ENCODE measurements at places on chromosomes 11 and 22.

DNA sequence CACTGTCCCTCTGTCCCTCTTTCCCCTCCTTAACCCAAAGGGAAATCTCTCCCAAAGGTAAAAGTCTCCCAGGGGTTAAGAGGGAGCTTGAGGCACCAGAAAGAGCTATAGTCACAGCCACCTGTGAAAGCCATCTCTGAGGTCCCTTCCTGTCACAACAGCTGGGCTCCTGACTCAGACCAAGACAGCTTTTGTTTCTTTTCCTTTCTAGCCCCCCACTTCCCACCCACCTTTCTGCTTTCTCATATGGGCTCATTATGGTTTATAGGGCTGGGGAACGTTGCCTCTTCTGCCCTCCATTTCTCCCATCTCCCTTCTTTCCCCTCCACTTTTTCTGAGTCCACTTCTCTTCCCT, 19.1 kb downstream of the MIF start:
- no peak for DNase-seq

DNA sequence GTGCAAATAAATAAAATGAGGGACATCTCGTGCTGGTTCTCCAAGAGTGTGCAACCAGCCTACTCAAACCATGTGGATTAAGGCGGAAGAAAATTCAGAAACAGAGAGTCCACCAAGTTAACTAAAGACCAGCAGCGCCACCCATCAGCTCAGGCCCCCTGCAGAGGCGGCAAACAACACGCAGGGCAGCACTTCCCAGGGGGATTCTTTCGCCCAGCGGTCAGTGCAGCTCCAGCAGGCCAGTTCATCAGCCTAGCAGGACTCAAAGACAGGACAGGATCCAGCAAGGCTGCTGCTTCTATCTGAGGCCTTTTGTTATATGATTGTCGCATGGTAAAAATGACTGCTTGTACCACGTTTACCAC, 51.7 kb downstream of the PACSIN2 start:
- DNase-seq: no peak

- DNase-seq: no peak
Observed at GRCh38 chr11:61546663-61547062, 34.2 kb downstream of the SYT7 start.

GRCh38 chr11:83661491-83662350, 375.6 kb upstream of the CCDC90B start:
- no peak for DNase-seq

DNA sequence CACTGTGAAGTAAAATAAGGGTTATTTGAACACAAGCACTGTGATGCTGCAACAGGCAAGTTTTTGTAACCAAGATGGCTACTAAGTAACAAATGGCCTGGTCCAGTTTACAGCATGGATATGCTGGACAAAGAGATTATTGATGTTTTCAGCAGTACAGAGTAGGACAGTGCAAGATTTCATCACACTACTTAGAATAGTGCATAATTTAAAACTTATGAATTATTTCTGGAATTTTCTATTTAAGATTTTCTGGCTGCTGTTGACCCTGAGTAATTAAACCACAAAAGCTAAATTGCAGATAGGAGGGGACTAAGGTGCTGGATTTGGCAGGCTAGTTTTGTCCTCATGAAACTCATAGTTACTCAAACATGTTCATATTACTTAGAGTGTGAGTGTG, 33.1 kb downstream of the CEP295 start:
- no peak for DNase-seq

- DNase-seq: no peak
Observed at GRCh38 chr22:20989323-20990138, 7.4 kb downstream of the LZTR1 start.

GRCh38 chr22:26320447-26320846, 108.6 kb upstream of the ASPHD2 start:
- no peak for DNase-seq
